ENCODE measurements at places on chromosomes 11 and 22.

GRCh38 chr11:73598719-73599379, 937 bp upstream of the FAM168A start:
- DNase-seq, result no peak

GRCh38 chr22:25567251-25567675, 2.8 kb downstream of the GRK3 start:
- no peak for DNase-seq

GRCh38 chr11:88330826-88331428, 6.6 kb downstream of the CTSC start:
- no peak for DNase-seq

- DNase-seq, result no peak
Measured at GRCh38 chr11:68818181-68818580, 23.5 kb downstream of the CPT1A start.

- DNase-seq, result no peak
Measured at GRCh38 chr11:68137833-68138232, 16.6 kb upstream of the CHKA start.

DNA sequence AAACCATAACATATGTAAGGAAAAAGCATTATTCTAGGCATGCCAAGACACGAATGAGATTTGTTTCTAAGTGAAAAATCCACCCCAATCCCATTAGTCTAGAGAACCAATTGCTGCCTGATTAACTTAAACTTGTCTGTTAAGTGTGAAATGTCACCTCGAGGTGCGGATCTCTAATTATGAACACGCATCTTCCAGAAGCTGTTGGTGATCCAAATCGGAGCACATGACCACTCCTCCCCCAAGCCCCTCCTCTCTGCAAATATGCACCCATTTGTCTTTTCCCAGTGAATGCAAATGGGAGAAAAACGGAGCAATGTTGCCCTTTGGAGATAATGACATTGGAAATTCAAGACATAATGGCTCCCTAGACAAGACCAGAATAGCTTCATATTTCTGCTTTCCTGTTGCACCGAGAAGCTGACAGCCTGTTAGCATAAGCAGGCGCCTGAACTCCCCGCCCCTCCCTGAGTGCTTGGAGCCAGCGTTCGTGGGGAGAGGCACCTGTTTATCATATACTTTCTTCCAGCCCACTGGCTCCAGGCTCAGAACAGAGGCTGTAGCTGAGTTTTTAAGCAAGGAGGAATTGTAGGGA, 6.0 kb upstream of the FXYD6 start:
- no peak for DNase-seq
